Activated T-helper 17 cell treated with anti-CD3 and anti-CD28 coated beads, Interleukin-2, amount 50 U/mL, for 72 hours (primary cell): ENCODE measurements at places on chromosomes 16 and 17. TPM values are rescaled to one million over a fixed set of nuclear protein-coding genes. Genes with fewer than 3 reads are reported as not detected.
A peak's percentile ranks its signal among the peaks of the same experiment; 100 is the strongest.

GRCh38 chr16:26981266-26981938, 85.3 kb upstream of the C16orf82 start:
- ATAC-seq: no peak

KCNG4 gene
- not detected for total RNA-seq

DNA sequence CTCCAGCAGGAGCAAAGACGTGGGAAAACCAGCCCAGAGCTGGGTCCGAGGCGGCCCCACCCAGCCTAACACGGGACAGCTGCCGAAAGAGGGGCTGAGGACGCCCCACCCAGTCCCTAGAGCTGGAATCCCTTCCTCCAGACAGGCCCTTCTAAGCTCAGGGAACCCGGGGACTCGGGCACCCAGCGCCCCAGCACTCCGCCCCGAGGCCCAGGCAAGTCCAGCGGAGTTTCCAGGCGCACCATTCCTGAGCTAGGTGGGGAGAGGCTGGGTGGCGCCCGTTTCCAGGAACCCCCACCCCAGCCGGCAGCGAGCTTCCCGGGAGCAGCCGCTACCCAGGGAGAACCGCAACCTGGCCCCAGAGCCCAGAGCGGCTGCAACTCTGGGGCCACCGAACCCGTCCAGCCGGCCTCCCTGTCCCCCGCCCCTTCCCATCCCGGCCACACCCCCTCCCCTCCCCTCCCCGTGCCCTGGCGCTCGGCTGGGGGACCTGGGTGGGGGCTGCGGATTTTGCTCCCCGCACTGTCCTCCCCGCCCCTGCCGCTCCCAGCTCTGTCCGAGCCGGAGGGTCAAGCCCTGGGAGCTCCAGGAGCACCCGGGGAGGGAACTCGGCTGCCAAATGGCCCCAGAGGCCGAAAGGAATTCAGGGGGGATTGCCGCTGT, 536 bp downstream of the TMC6 start:
- ATAC-seq: no peak

- ATAC-seq: no peak
Measured at GRCh38 chr16:62977876-62978275, 941.6 kb upstream of the CDH8 start.

- peak; percentile 53 for ATAC-seq
Measured at GRCh38 chr17:77475016-77475976, 334.5 kb downstream of the SEC14L1 start.

DNA sequence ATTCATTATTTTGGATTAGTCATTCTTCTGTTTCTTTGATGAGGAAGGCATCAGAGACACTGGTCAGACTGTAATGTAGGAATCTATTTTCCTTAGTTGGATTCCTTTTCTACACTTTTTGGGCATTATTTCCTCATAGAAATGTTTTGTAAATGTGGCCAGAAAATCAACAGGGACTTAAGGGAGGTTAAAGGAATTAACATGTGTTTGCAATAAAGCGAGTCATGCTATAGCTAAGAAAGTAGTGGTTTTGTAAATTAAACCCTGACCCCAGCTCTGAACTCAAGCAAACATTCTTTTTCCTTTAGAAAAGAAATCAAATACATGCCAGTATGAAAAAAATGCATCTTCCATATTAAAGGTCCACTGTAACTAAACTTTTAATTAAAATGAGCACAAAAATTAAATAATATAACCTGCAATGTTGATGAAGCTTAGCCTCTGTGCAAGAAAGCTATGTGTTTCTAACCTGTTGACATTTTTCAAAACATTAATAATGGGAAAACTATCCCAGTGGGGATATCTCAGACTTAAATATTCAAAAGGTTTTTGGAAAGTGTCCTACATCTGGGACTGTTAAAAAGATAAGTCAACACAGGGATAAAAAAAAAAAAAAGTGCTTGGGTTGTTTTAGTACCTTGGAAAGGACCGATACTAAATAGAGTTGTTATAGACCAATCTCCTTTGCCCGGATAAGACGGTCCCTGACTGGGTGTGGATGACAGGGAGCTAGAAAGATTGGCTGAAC, 428.0 kb downstream of the CA10 start:
- ATAC-seq: no peak

DNA sequence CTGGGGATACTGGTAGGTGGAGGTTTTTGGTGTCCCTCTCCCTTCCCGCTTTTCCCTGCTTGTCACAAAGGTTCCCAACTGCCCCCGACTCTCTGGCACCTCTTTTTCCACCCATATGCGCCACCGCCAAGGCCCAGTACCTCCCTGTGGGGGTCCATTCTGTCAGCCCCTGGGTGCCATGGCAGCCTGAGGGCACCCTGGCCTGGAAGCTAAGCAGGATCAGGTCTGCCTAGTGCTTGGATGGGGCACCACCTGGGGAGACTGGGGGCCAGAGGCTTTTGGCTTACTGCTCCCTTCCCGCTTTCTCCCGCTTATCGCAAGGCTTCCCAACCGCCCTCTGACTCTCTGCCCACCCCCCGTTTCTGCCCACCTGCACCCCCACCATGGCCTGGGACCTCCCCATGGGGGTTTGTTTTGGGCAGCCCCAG, 2286.4 kb downstream of the TP53TG3F start:
- ATAC-seq: no peak

GRCh38 chr17:64259426-64259825, 3.6 kb downstream of the TEX2 start:
- no peak for ATAC-seq

GRCh38 chr17:67421869-67422273, 44.8 kb downstream of the PITPNC1 start:
- ATAC-seq: peak; percentile 95
